ENCODE measurements at places on chromosomes 1 and 21. TPM values are rescaled to one million over a fixed set of nuclear protein-coding genes. Genes with fewer than 3 reads are reported as not detected.

The NUDT4B gene
- 25.3 TPM for total RNA-seq

The TMEM269 gene
- total RNA-seq = 0.04 TPM

The C1orf226 gene
- total RNA-seq = 3.7 TPM

The KCNN3 gene
- 0.34 TPM for total RNA-seq

The RPTN gene
- not detected for total RNA-seq

The GUCA2B gene
- total RNA-seq = not detected

The CCSAP gene
- 3.0 TPM for total RNA-seq

The COL8A2 gene
- total RNA-seq = 1.2 TPM

The FAM20B gene
- total RNA-seq = 27.5 TPM

The CNIH3 gene
- 4.0 TPM for total RNA-seq

The CHI3L1 gene
- total RNA-seq = 1.5 TPM

DNA sequence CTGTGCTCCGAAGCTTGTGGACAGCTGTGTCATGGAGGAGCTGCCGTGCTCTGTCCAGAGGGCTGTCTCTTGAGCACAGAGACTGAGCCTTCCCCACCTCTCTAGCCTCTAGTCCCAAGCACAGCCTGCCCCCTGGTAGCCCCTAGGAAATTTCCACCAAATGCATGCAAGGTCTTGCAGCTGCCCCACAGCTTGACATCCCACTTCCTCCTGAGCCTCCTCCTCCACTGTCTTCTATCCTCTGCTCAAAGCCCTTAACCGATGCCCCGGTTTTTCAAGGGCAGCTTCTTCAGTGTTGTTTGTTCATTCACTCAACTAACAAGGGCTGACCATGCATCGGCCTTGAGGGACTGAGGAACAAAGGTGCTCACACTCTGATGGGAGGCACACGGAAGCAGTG lies 20.6 kb upstream of the PROK1 start:
- DNase-seq = no peak

DNA sequence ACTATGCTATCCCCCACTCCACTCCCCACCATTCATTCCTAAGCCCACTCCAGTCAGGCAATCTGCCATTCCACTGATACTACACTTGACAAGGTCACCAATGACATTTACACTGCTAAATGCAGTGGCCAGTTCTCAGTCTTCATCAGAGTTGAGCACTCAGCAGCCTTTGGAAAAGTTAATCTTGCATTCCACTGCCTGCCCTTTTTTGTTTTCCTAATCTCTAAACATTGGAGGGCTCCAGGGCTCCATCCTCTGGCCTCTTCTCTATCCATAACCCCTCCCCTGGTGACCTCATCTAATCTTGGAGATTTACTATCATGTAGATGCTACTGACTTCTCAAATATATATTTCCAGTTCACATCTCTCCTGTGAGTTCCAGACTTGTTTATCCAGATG lies 70.9 kb upstream of the S1PR1 start:
- DNase-seq = no peak

GRCh38 chr1:232036181-232036933 lies 409.8 kb downstream of the DISC1 start:
- no peak for DNase-seq

DNA sequence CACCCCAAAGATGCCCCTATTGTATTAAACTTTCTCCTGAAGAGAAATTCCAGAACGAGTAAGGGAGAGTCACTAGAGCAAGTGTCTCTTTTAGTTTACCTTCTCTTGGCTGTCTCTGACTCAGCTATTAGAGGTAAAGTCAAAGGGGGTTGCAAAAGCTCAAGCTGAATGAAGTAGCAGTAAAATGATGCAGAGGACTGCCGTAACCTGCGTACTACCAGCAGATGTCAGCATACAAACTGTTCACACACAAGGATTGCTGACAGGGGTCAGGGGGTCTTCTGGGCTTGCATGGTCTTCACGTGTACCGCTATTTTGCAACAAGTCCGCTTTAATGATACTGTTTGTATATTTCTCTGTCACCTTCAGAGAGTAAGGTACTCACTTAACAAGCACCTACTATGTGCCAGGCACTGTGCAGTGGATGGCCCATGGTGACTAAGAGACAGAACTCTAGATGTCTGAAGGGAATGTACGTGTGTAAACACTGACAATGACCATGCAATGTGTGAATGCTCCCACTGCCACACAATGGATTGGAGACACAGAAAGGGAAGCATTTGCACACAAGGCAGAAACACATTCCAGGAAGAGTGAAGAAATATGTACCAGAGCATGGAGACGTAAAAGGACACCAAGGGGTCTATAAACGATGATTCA lies 34.9 kb downstream of the CHML start:
- DNase-seq = no peak

DNA sequence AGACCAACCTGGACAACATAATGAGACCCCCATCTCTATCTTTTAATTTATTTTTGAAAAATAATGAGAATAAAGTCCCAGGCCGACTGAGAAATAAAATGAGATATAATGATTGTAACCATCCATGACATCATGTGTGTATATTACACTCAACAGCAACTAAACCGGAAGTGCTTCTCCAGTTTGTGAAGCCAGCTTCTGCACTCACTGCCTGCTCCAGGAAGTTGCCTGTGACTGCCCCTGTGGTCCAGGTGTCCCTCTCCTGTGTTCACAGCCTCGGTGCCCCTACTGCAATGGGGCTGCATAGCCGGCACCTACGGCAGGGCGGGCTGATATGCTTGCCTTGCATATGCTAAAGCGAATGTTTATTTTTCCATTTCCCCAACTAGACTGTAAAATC lies 68.3 kb downstream of the SSBP3 start:
- no peak for DNase-seq

- DNase-seq = no peak
Measured at GRCh38 chr1:79355090-79355489, 348.6 kb upstream of the ADGRL4 start.

DNA sequence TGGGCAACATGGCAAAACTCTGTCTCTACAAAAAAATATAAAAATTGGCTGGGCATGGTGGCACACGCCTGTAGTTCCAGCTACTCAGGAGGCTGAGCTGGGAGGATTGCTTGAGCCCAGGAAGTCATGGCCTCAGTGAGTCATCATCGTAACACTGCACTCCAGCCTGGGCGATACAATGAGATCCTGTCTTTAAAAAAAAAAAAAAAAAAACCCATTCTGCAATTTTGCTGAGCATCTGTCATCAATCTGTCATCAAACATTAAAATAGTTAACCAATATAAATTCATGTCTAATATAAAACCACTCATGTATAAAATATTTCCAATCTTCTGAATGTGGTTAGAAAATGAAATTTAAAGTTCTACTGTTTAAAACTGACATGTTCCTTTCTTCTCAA lies 56.9 kb downstream of the LPAR3 start:
- no peak for DNase-seq

- DNase-seq = no peak
Measured at GRCh38 chr1:172146141-172146850, 274.2 kb upstream of the C1orf105 start.

- DNase-seq = no peak
Measured at GRCh38 chr1:203491664-203492063, 2.3 kb upstream of the OPTC start.

GRCh38 chr1:181397845-181398244 lies 85.5 kb upstream of the CACNA1E start:
- DNase-seq = no peak

DNA sequence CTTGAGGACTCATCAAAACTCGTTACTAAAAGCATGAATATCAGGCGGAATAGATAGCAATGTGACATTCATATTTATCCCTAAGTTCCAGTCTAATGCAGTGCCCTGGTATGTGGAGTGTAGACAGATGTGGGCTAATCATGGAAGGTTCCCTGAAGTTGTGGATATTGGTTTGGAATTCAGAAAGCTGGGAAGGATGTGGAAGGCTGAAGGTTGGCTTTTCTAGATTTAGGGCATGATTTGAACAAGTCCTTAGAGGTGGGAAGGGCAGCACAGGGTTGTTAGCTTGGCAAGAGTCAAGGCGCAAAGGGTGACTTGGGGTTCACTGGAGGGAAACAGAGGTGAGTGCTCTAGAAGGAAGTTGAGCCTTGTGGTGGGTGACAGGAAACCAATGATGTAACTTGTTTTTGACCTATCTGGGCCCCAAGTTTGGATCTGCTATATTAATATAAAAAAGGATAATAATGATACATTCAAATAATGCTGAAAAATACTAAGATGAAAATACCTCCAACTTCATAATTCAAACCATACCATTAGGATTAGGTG lies 21.9 kb downstream of the LGALS8 start:
- no peak for DNase-seq

GRCh38 chr1:206833106-206833680 lies 32.2 kb upstream of the IL20 start:
- no peak for DNase-seq

DNA sequence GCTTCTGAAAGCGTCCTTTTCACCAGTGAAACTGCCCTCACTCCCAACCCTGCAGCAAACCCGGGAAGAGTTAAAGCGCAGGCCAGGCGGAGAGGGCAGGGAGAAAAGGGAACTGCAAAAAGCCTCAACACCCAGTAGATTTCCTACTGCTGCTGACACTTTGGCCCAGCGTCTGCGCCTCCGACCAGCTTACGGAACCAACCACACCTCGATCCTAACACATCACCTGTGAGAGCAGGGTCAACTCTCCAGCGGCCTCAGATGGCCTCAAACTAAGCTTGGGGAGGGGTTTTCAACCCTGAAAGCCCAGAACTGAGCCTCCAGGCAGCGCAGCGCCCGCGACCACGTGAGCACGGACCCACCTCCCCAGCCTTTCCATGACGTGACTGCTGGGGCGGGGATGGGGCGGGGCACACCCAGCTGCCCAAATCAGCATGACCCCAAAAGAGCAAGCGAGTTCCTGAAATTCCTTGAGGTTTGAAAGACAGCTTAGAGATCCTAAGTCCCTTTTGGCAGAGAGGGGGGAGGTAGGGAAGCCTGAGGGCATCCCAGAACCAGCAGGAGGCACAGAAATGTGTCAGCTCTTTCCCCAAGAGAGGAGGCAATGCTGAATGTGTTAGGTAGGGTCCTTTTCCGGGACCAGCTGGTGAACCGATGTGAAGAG lies 59.1 kb downstream of the ITPKB start:
- no peak for DNase-seq

DNA sequence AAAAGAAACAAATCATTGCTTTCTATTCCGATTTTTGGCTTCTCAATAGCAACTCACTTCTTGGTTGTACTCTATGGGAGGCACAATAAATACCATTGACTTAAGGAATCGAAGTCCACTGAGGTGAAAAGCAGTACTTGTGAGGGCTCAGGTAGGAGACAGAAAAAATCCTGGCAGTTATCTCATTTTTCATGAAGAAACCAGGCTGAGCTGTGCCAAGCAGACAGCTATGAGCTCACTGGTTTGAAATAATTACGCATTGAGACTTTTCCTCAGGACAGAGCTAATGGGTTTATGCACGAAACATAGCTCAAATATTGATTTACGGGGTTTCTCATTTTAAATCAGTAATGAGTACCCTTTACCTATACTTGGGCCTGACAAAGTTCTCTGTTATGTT lies 18.5 kb downstream of the COLGALT2 start:
- no peak for DNase-seq

DNA sequence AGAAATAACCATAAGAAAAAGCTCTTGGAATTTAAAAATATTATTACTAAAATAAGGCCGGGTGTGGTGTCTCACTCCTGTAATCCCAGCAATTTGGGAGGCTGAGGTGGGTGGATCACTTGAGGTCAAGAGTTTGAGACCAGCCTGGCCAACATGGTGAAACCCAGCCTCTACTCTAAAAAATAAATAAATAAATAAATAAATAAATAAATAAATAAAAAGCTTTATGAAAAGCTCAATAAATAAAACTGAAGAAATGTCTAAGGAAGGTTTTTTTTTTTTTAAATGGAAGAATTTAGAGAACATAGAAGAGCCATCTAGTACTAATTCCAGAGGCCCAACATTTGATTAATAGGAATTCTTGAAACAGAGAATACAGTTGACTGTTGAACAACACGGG lies 249.1 kb upstream of the PROX1 start:
- no peak for DNase-seq

DNA sequence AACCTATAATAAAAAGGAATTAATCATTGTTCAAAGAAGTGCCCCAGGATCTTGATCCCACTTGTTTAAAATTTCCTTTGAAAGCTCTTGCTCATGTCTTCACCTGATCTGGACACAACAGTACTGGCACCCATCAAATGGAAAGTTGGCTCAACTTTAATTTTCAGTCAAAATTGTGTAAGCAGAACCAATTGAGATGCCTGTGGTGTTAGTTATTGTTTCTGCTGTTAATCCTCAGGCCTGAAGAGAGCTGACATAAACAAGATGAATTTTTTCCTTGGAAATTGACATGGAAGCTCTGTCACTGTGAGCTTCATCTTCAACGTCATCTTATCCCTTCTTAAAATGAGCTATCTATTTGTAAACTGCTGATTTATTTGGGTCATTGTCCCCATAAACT lies 88.3 kb upstream of the TNFSF4 start:
- no peak for DNase-seq

GRCh38 chr1:154935749-154936554 lies 567 bp downstream of the PMVK start:
- DNase-seq = no peak

- no peak for DNase-seq
Measured at GRCh38 chr1:219179293-219179692, 5.6 kb downstream of the LYPLAL1 start.

DNA sequence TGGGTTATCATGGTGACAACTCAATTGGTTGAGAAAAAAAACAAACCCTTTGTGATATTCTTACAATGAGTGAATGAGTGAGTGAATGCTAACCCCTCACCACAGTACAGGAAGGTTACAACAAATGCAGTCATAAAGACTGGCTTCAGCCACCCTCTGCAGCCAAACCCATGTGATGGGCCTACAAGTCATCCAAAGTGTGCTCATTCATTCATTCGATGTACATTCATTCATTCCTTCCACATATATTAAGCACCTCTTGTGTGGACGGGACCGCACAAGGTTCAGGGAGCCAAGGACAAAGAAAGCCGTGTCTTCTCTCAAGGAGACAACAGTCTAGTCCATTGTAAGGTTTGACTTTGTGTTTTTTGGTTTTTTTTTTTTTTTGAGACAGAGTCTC lies 49.4 kb downstream of the WDR4 start:
- no peak for DNase-seq

- no peak for DNase-seq
Measured at GRCh38 chr1:27596261-27596660, 7.7 kb downstream of the AHDC1 start.

DNA sequence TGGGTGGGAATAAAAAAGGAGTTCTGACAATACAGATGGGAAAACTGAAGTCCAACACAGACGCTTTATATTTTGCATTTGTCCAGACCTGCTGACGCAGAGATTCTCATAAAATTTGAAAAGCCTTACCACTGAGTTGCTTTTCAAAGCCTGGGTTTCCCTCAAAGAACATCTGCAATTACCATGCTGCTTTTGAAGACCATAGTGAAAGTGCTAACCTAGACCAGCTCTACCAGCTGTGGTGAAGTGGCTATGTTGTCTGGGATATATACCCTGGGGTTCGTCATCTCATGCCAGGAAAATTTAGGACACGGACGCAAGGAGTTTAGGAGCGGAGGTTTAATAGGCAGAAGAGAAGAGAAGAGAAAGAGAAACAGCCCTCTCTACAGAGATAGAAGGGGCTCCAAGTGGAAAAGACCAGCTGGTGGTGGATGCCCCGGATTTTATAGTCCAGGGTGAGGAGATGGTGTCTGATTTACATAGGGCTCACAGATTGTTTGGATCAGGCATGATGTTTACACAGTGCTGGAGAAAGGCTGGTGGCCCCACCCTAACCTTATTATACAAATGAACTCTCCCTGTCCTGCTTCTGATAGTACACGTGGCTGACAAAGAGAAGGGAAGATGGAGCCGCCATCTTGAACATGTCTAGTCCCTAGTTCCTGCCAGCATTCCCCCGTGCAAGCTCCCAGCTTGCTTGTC lies 73.8 kb downstream of the AK4 start:
- DNase-seq = no peak
